ENCODE measurements at places on chromosomes 2 and 18.
A peak's percentile ranks its signal among the peaks of the same experiment; 100 is the strongest.

DNA sequence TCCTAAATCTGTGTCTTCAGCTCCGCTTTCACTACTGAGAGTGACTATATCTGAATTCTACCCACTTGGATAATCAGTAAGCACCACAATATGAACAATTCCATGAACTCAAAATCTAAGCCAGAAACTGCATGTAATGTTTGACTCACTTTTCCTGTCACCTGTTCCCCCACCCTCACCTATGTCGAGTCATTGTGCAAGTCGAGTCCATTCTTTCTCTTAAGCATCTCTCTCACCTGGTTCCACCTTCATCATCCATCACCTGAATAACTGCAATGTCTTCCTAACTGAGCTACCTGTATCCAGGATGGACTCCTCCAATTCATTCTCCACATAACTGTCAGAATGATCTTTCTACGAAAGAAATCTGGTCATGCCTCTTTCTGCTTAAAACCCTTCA is 58.2 kb downstream of the PPP1R1C start:
- DNase-seq = no peak

- peak; percentile 89 for DNase-seq
Observed at GRCh38 chr18:28494151-28494550, 317.2 kb upstream of the CDH2 start.

DNA sequence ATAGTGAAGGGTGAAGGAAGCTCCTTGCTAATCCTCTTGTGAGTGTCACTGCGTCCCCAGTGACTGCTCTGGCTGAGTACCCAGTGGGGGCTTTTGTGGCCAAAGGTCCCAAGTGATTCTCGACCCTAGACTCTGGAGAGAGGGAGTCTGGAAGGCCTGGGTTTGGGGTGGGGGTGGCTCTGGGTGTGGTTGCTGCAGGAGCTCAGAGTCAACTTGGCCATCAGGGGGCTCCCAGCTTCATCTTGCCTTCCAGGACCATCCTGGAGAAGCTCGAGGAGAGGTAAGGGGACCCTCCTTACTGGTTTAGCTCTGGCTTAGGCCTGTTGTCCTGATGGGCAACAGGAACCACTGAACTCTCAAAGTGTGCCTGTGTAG is 592 bp downstream of the PSD4 start:
- DNase-seq = no peak

DNA sequence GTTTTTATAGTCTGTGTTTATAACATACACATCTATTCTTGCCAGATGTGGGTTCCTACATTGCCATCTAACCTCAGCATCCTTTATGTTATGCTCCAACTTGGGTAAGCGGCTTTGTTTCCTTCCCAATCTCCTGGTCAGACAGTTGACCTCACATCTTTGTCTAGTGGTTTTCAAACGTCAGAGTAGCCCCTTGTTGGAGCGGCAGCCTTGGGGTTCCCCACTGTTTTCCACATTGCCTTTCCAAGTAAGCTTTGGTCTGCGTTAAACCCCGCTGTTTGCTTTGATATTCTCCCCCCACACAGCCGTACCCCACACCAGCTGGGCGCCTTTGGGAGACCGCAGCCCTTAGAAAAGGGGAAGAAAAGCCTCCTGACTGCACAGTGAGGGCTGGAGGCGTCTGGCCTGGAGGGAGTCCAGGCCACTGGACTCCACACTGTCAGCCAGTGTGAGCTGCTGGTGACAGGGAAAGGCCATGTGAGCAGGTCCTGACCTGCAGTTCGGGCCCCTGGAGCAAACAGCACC is 83.3 kb downstream of the MALT1 start:
- DNase-seq = no peak

- peak; percentile 54 for DNase-seq
Observed at GRCh38 chr2:65595630-65596029, 163.2 kb upstream of the SPRED2 start.

DNA sequence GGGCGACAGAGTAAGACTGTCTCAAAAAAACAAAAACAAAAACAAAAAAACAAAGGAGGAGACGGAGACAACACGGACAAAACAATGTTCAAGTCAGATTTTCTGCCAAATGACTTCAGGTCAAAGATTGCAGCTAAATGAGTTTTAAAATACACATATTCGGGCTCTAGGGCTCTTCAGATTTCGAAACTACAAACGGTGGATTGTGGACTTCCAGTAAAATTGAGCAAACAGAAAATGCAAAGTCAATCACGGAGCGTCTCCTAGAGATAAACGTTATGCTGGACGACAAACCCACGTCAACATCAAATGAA is 558 bp downstream of the MRPS5 start:
- DNase-seq = no peak

DNA sequence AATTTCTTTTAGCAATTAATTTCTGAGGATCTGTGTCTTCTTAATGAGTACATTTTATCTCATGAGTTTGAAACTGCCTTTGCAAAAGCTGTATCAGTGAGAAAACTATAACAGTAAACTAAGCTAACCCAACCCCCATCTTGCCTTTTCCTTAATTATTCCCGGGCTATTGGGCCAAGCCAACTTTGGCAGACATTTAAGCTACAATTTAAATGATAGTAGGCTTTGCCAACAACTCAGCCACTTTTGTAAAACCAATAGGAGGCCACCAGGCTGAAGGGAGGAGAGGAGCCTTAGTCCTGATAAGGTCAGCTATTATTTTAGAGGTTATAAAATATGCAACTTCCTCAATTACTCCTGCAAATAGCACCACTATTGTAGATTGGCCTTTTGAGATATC is 218.0 kb upstream of the KCNJ3 start:
- DNase-seq = no peak

DNA sequence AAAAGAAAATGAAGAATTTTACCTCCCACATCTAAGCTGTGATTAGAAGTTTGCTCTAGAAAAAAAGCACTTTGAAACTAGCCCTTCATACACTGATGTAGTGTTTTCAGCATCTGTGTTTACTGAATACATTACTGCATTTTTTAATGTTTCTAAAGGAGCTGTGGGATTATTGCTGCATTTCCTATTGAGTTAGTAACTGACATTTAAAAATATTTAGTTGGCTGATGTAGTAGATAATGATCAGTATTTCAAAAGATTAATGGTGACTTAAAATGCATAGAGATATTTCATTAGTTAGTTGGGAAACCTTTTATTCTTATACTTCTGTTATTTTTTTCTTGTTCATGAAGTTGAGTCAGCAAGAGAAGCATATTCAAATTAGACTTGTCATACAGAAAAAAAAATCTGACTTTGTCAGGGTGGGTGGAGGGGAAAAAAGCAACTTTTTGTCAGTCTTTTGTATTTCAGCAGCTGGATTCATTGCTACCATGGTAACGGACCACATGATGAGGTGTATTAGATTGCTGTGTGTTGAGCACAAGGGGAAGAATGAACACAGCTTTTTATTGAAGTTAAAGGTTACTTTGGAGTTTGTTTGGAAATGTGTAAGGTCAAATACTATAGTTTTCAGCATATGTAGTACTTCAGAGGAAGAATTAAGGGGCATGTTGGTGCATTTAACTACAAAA is at the start of gene DTNA:
TSS of gene DTNA (plus strand) at position 549 of the 692 bp plus-strand sequence. CDS start 45,679 bp downstream, outside the sequence.
- DNase-seq = peak; percentile 96

GRCh38 chr2:207289295-207290018 is 123.7 kb upstream of the KLF7 start:
- no peak for DNase-seq

DNA sequence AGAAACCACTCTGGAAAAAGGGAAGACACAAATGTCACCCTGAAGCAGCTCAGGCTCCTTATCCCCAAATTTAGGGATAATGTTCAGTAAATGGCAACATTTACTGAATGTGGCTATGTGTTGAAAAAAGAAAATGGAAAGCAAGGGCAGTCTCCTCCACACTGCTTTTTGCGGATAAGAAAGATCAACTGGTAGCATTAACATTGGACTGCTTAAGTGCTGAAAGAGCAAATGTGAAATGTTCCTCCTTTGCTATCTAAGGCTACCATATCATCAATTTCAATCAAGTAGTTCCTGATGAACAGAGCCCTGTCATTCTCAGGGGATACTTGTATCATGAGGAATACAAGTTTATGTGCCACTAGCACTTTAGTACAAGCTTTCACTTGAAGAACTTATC is 12.5 kb downstream of the FBXO11 start:
- no peak for DNase-seq

DNA sequence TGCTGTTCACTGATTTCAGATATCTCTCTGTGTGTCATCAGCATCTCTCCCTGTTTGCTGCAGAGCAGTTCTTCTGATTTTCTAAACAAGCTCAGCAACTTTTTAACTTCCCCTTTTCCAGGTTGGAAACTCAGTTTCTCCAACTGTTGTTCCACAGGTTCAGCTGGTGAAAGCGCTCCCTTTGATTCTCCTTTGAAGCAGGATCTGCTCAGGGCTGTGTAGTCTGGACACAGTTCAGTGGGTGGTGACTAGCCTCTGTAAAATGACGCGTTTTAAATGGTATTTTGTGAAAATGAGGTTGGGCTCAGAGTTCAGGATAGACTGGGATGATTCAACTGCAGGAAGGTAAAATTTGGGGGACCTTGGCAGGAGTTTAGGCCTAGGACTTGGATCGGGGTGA is 106.3 kb downstream of the TRIM43 start:
- DNase-seq = peak; percentile 36

DNA sequence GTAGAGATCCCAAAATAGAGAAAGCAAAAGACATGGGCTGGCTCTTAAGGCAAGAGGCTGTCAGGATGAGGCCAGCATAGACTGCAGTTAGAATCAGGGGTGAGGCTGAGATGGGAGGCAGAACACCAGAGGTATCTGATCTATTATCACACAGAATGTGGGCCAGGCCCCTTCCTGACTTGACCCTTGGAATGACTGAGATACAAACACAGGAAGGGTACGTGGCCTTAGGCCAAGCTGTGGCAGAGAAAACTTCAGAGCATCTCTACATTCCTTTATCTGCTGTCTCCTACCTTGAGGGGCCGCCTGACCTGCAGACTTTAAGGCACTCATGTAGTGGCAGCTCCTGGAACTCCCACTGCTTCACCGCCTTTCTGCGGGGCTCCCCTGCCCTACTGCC is 28.4 kb downstream of the TMEM17 start:
- DNase-seq = no peak

DNA sequence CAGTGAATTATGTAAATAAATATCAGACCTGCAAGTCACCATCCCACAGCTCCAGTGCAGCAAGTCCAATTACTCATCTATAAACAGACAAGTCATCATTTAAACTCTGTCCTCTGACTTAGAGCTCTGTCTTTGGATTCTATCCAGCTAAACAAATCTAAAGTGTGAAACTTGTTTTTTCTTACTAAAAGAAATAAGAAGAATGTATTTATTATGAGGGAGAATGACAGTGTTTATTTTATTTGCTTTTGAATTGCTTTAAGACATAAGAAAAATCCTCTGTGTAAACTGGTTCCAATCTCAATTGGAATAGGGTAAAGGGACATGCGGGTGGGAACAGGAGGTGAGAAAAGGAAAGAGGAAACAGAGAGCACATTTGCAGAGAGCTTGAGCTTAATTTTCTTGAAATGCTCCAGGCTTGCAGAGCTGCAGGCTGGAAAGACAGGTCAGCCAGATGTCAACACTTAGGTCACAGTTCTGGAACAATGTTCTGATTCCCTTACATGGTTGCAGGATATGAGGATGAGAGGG is 355.8 kb downstream of the MEIS1 start:
- peak; percentile 34 for DNase-seq

- DNase-seq = no peak
Observed at GRCh38 chr2:146244131-146244530, 1600.7 kb upstream of the ACVR2A start.

DNA sequence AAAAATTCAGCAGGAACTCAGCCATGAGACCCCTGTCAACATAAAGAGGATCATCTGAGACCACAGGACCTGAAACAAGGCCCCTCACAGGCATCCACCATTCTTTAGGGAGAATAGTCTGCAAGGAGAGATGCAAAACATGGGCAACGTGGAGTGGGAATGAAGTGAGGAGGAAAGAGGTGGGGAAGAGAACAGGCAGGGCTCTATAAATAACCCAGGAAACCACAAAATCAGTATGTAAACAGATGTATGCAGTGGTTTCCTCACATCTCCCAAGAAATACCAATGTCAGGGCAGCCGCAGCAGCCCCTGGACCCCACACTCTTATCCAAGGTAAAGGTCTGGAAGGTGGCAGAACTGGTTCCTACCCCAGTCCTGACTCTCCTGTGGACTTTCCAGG is 168.5 kb downstream of the EN1 start:
- peak; percentile 35 for DNase-seq

DNA sequence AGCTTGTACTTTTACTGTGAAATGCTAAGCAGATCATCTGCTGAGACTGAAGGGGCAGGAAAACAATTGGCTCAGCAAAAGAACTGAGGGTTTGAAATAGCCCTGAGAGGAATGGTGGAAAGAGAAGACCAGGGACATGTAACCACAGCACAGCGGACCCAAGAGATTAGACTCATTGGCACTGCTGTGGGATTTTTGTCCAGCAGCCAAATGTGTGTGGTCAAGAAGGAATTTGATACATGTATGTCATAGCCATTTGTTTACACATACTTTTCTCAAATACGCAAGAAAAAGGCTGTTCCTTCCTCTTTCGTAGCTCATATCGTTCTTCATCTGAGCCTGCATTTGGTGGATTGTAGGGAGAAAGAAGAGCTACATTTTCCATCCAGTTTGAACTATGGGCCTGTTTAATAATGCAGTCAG is 73.8 kb downstream of the TRABD2A start:
- peak; percentile 98 for DNase-seq

- peak; percentile 17 for DNase-seq
Observed at GRCh38 chr18:3973191-3973850, 481.8 kb downstream of the DLGAP1 start.

- peak; percentile 23 for DNase-seq
Observed at GRCh38 chr18:49183921-49184320, 233.2 kb upstream of the SMAD7 start.

GRCh38 chr18:78813156-78813555 is 166.5 kb upstream of the SALL3 start:
- no peak for DNase-seq

GRCh38 chr2:25701801-25702200 is 28.4 kb upstream of the DTNB start:
- DNase-seq = no peak

GRCh38 chr2:28150236-28150915 is 242.3 kb upstream of the FOSL2 start:
- no peak for DNase-seq

DNA sequence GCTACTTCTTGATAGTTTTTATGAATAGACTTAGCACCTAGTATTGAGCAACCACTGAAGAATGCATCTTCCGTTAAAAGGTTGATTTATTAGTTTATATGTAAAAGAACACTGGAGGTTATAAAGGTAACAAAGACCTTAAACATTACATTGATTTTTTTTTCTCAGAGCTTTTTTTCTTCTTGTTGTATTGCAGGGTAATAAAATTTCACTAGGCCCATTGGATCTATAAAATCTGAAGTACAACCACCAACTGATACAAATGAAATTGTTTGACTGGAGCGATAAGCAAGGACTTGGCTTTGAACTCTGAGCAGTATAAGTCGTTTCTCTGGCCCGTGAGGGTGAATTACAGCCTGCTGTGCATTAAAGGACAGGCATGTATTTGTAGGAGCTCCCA is 344.0 kb downstream of the LRRTM1 start:
- DNase-seq = no peak
